ENCODE measurements at places on chromosomes 4 and X. TPM values are rescaled to one million over a fixed set of nuclear protein-coding genes. Genes with fewer than 3 reads are reported as not detected.

DNA sequence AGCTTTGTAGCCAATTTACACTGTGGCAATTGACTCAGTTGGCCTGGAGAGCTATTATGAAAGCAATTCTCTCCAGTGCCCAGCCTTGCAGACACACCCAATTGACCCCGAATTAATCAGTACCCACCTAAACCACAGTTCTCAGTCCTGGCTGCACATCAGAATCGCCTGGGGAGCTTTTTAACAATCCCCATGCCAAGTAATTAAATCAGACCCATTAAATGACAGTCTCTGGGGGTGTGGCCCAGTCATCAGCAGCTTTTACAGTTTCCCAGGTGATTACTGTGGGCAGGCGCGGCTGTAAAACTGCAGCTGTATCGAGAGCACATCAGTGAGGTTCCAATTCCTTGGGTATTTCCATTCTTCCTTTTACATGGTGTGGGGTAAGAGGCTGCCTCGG, 460.9 kb upstream of the FAT1 start:
- DNase-seq = no peak

- no peak for DNase-seq
Measured at GRCh38 chr4:178138491-178138890, 696.3 kb upstream of the AGA start.

DNA sequence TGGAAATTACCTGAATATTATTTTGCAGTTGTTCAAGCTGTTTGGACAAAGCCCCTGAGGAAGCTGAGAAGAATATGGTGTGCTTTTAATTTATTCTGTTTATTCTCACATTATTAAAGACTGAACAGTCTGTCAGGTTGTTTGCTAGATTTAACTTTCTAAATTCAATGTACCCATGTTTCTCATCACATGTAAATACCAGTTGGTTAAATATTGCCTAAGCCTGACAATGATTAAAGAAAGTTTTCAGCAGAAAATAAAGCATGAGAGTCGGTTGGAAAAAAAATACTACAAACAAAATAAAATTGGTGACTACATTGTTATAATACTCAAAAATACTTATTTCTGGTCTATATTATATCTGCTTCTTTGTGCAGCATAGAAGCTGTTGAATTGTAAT, 1974.7 kb downstream of the ARAP2 start:
- DNase-seq = no peak

DNA sequence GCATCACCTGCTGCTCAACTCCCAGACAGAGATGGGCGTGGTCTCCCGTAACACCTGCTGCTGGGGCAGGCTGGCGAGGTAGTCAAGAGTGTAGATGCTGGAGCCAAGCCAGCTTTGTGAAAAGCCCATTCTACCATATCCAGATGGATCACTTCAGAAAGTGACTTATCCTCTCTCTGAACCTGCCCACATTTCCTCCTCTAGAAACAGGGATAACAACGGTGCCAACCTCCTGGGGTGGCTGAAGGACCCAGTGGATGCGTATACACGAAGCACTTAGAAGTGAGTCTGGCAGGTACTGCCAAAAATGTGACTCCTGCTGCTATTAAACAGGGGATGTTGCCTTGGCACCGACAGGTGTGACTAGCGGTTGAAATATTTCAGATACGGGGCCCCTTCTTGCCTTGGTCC, 95.8 kb downstream of the SORBS2 start:
- no peak for DNase-seq

- DNase-seq = no peak
Measured at GRCh38 chr4:182343453-182343852, 100.3 kb downstream of the TENM3 start.

- no peak for DNase-seq
Measured at GRCh38 chrX:126718440-126718839, 101.1 kb upstream of the PRR32 start.

- no peak for DNase-seq
Measured at GRCh38 chr4:8260656-8261111, 8.9 kb upstream of the HTRA3 start.

GRCh38 chr4:95106408-95106928, 348.7 kb downstream of the BMPR1B start:
- DNase-seq = no peak

DNA sequence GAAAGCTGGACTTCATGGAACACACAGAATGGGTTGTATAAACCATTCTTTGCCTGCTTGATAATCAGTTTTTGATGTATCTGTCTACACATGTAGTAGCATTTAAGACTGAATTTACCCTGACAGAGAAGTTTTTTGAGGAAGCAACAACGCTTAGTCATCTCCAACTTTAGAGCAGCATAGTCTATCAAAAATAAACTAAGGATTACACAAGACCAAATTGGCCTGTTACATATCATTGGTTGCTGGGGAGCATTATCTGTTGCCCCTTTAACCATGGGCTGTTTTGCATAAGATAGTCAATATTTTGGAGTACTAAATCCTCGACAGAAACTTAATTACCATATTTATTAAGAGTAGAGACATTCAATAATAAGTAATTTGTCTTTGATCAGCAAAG, 347.4 kb downstream of the FAM47B start:
- no peak for DNase-seq

GRCh38 chr4:138113819-138114400, 128.2 kb downstream of the SLC7A11 start:
- no peak for DNase-seq

GRCh38 chr4:73621357-73621756, 1.1 kb upstream of the RASSF6 start:
- no peak for DNase-seq

DNA sequence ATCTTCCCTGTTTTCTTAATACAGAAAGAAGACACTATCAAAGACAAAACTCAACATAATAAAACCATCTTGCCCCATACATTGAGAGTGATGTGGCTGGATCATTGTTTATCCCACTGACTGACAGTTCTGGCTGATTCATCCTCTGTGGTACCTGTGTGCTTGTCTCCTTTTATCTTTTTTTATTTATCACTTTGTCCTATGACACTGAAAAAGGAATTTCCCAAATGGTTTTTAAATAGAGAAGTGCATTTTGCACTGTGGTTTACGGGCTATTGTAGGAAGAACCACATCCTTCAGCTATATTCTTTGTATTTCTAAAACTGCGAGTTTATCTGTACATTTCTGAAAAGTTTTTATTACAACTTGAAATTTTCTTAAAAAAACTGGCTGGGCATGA, 15.0 kb downstream of the TTC29 start:
- no peak for DNase-seq

- DNase-seq = no peak
Measured at GRCh38 chr4:113675731-113676697, 85.5 kb downstream of the CAMK2D start.

DNA sequence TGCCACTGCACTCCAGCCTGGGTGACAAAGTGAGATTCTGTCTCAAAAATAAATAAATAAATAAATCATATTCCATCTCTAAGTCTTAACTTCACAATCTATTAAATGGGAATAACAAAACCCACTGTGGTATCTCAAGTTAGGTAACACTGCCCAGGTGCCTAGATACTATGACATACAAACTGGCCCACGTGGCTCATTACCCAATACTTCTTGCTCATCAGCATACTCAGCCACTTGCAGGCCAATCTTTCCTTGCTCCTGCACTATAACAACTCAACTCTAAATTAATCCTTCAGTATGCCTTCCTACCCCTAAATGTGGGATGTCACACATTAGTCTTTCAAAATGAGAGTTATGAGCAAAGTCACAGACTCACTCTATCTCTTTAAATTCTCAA, 230.1 kb downstream of the OPHN1 start:
- DNase-seq = no peak

DNA sequence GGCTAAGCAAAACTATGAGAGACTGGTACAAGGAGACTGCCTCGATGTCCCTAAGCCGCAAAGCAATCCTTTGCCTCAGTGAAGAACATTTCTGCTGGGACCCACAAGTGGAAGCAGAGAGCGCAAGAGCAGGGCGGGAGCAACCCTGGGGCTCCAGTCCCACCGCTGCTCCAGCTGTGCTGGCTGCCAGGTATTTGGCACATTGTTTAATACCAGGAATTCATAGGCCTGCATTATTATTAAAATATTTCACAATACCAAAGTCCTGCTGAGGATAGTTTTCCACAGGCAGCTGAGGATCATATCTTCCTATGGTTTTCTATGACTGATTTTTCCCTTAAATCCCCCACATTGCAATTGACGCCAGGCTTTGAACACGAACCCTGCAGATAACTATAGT, 163.5 kb upstream of the TLL1 start:
- no peak for DNase-seq

DNA sequence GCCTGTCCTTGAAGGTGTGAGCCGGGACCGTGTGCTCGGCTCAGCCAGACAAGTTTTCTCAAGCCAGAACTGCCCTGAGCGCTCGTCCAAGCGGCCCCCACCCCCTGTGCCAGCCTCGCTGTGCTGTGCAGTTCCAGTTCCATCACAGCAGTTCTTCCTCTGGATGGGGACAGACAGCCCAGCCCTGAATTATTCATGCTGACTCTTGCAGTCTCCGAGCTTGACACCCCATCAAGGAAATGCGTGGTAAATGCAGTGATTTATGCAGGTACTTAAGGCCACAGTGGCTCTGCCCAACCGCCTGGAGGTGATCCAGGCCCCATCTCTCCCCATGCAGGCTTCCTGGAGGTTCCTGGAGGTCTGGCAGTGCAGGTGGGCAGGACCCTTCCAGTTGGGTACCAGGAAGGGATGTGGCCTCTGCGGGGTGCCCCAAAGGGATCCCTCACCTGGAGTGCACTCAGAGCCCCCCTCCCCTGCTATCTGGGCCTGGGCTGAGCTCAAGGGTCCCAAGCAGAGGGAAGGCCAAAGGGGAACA, 44.8 kb upstream of the HMX1 start:
- no peak for DNase-seq

DNA sequence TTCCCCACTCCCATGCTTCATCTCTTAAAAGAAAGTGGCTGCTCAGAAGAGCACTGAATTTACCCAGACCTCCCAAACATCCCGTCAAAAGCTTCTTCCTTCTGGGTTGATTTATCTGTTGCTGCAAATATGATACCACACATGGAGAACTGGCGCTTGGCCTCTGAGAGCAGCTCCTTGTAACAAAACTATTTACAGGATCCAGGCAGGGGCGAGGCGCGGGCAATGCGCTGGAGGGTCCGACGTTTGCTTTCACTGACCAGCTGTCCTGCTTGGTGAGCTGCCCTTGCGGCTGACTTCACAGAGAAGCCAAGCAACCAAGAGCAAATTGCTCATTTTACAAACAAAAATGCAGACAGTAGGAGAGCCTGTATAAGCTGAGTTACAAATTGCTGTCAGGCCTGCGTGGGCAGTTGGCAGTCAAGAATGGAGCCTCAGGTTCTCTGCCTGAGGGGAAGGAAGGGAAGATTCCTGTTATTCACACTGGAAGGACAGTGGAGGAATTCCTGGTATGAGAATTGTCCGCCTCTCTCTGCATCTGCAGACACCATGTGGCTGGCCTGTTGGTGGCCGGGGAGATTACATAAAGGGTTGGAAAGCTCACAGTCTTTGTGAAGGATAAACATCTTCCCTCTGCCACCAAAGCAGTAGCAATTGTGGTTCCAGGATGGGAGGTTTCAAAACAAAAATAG, 192.2 kb upstream of the LEF1 start:
- DNase-seq = no peak

DNA sequence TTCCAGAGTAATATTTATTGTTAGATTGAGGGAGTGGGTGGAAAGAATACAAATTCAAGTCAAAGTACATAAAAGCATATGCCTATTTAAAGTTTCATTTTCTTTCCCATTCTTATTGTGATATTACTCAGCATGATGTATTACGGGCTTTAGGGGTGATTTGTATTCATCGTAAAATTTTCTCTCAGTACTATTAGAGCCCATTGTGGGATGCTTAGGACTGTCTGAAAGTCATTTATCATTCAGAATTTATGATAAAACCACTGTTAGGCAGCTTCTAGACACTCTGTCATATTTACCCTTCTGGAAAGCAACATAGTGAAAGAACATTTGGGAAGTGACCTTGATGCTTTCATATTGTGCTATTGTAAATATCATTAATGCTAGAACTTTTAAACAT, 45.9 kb downstream of the AGA start:
- DNase-seq = no peak

- DNase-seq = no peak
Measured at GRCh38 chr4:723751-724530, 18.3 kb downstream of the PCGF3 start.

DNA sequence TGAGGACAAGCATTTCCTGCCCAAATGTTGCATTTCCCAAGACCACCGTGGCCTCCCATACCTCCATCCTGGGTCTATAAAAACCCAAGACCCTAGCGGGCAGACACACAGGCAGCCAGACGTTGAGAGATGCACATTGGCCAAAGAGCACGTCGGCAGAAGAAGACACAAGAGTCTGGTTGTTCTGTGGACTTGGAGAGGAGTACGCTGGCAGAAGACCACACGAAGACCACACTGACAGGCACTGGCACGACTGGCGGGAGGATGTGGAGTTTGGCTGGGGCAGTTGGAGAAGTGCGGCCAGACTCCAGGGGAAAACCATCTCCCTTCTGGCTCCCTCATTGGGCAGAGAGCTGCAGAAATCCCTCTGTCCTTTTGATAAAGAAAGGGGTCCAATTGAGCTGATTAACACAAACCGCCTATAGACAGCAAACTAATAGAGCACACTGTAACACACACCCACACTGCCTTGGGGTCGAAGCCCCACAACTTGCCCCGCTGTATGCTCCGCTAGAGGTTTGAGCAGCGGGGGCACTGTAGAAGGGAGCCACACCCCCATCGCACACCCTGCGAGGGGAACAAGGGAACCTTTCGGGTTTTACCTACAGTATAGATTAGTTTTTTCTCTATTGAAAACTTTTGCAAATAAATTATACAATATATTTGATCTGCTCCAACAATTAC, 376.7 kb upstream of the KLHL4 start:
- no peak for DNase-seq

The KLKB1 gene
- not detected for total RNA-seq

The PCYT1B gene
- 0.43 TPM for total RNA-seq

The TCEAL7 gene
- not detected for total RNA-seq

The CLTRN gene
- total RNA-seq = 0.62 TPM

The DKK2 gene
- total RNA-seq = not detected

The TMEM35A gene
- not detected for total RNA-seq

The TRAPPC11 gene
- 27.7 TPM for total RNA-seq

The GLA gene
- total RNA-seq = 32.6 TPM

The SUPT20HL2 gene
- not detected for total RNA-seq

The SGCB gene
- total RNA-seq = 14.1 TPM

The RNF150 gene
- 0.14 TPM for total RNA-seq

The PPAT gene
- total RNA-seq = 48.2 TPM

The REST gene
- 44.0 TPM for total RNA-seq

The F11 gene
- total RNA-seq = not detected

All from activated CD4-positive, alpha-beta T cell treated with anti-CD3 and anti-CD28 coated beads for 36 hours (primary cell).